ENCODE measurements at places on chromosomes 13 and 19.

- no peak for DNase-seq
These were observed at the start of gene MAP4K1 for GRCh38 chr19:38617764-38618589. MAP4K1 (minus strand) TSS chr19:38617953; CDS start chr19:38617895, 58 bp downstream.

- peak; percentile 84 for DNase-seq
These were observed 8.6 kb downstream of the ZBTB7A start for GRCh38 chr19:4057931-4058692.

DNA sequence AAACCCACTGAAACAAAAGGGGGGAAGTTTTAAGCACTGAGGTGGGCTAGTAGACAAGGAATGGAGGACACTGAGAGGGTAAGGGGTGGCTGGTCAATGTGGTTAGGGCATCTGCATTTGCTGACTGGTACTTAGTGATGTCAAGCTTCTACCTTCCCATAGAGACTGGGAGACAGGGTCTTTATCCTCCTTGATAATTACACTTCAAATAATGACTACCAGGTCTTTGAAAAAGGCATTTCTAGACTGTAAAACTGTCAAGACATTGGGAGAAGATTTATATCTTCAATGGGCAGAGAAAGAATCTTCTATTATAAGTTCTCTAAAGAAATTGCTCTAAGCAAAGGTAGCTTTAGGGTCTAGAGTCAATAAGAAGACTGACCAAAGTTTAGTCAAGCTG is 1490.8 kb upstream of the PCDH20 start:
- DNase-seq = no peak

DNA sequence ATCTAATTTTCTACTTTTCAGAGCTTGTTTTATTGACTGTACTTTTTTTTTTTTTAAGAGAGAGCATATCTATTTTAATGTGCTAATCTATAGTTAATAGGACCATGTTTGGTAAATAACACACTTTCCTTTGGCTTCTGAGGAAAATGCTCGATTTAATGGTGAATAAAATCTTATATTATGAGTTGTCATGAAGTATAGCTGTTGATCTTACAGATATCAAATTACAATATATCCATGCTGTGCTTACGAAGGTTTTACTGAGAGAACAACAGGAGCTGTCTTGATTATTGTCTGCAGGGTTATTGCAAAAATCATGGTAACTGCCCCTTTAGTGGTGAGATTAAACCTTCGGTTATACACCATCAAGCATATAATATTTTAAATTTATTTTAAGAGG is 29.6 kb downstream of the URI1 start:
- DNase-seq = no peak

DNA sequence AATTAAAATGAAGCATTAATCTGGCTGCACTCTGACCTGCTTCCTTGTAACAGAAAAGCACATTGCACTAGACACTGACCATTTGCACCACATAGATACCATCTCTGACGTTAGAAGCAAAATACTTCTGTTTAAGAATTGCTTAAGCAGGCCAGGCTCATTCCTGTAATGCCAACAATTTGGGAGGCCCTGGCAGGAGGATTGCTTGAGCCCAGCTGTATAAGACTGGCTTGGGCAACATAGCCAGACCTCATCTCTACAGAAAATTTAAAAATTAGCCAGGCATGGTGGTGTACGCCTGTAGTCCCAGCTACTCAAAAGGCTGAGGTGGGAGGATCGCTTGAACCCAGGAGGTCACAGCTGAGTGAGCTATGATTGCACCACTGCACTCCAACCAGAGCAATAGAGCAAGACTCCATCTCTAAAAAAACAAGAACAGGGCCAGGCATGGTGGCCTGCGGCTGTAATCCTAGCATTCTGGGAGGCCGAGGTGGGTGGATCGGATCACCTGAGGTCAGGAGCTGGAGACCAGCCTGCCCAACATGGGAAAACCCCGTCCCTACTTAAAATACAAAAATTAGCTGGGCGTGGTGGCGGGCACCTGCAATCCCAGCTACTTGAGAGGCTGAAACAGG is 7.0 kb upstream of the TLE6 start:
- no peak for DNase-seq

GRCh38 chr19:2315818-2316353 is 7.9 kb upstream of the LINGO3 start:
- DNase-seq = no peak

DNA sequence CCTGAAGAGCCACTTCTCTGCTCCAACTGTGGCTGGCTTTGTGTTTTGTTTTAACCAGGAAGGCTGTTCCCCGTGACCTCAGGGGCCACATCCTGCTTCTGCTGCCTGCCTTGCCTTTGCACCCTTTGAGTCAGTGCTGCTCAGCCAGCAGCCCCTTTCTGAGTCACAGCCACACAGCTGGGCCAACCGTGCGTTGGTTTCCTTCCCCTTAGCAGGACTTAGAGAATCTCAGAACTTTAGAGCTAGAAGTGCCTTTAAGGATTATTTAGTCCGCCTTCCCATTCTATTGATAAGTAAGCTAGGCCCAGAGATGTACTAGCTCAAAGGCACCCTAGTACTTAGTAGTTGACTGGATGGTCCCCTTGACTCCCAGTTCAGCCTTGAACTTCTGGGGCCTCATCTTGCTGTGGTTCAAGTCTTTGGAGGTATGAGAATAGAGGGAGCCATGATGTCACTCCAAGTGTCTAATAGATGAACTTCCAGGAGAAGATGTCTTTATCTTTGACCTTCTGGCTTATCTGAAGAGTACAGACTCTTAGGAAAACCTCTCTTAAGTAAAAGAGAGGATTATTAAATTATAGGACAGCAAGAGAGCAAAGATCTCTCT is 8.0 kb downstream of the RGCC start:
- DNase-seq = no peak

GRCh38 chr13:101757446-101758039 is 305.1 kb downstream of the ITGBL1 start:
- no peak for DNase-seq

DNA sequence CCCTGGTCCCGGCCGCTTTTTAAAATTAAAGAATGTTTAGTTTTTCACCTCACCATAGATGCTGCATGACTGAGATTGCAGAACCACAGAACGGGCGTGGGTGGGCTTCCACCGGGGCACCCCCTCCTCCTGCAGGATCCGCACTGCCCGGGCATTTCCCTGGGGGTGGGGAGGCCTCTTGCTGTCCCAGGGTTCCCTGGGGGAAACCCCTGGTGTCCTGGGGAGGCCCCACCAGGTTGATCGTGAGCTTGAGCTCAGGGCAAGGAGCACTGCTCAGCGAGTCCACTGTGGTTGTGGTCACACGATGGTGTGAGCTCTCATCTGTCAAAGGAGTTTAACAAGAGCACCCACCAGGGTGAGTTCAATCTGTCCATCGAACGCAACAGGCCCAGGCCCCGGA is 11.4 kb upstream of the TCF3 start:
- no peak for DNase-seq

DNA sequence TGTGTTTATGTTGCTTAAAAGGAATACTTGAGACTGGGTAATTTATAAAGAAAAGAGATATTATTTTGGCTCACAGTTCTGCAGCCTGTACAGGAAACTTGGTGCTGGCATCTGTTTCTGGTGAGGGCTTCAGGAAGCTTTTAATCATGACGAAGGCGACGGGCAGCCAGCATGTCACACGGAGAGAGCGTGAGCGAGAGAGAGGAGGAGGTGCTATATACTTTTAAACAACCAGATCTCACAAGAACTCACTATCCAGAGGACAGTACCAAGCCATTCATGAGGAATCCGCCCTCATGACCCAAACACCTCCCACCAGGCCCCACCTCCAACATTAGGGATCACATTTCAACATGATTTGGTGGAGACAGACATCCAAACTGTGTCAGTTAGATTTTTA is 163.4 kb upstream of the TSC22D1 start:
- DNase-seq = no peak

GRCh38 chr13:113423520-113424163 is 29.6 kb downstream of the ADPRHL1 start:
- DNase-seq = no peak

DNA sequence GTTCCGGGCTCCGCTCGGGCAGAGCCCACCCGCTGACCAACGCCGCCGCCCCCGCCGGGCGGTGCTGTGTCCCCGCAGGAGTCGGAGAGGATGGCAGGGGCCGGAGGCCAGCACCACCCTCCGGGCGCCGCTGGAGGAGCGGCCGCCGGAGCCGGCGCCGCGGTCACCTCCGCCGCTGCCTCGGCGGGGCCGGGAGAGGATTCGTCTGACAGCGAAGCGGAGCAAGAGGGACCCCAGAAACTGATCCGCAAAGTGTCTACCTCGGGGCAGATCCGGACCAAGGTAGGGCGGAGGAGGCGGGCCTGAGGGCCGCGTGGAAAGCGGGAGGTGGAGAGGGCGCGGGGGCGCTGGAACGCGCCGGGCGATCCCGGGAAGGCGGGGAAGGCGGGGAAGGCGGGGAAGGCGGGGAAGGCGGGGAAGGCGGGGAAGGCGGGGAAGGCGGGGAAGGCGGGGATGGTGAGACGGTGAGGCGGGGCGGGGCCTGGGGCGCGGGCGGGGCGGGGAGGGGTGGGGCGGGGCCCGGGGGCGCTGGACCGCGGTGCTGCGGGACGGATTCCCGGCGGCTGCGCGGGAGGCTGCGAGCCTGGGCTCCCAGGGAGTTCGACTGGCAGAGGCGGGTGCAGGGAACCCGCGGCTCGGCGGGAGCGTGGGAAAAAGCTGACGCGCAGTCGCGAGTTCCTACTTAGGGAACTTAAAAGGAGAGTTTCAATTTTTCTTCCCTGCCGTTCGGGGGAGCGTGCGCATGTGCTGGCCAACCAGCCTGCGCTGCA is 421 bp downstream of the DGKH start:
- DNase-seq = peak; percentile 50
